GM12878 (cell line): ENCODE measurements at places on chromosomes 12 and 14. TPM values are rescaled to one million over a fixed set of nuclear protein-coding genes. Genes with fewer than 3 reads are reported as not detected.

TAS2R20 gene
- total RNA-seq, result 1.2 and 1.9 TPM in 2 replicates

SERPINA9 gene
- not detected in 2 replicates for total RNA-seq

RTN1 gene
- total RNA-seq, result 0.27 TPM in 1 of 2 replicates, not detected in the other

IAPP gene
- total RNA-seq, result not detected in 2 replicates

SERPINA5 gene
- 0.56 and 0.90 TPM in 2 replicates for total RNA-seq

PUS1 gene
- total RNA-seq, result 66.4 and 74.2 TPM in 2 replicates

- DNase-seq, result no peak
Measured at GRCh38 chr14:65413739-65414045, 1.2 kb downstream of the FUT8 start.

GRCh38 chr14:99561864-99562263, 42.1 kb downstream of the CCDC85C start:
- DNase-seq, result no peak

- DNase-seq, result no peak
Measured at GRCh38 chr14:38226366-38226765, 18.7 kb downstream of the SSTR1 start.

DNA sequence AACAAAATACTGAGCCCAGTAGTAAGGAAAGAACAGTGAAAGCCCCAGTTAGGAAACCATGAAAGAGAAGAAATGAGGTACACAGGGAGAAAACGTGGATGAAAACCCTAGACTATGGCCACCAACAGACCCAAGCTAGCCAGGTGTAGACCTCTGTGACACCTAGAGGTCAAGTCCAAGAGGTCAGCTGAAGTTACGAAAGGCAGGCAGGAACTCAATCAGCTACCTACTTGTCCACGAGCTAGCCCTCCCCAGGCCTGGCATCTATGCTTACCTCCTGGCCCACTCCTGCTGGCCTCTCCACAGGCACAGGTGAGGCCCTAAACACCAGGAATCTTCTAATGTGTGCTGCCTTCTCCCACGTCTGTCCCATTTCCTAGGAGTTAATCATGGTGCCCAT, 48.7 kb downstream of the DPF3 start:
- no peak for DNase-seq

DNA sequence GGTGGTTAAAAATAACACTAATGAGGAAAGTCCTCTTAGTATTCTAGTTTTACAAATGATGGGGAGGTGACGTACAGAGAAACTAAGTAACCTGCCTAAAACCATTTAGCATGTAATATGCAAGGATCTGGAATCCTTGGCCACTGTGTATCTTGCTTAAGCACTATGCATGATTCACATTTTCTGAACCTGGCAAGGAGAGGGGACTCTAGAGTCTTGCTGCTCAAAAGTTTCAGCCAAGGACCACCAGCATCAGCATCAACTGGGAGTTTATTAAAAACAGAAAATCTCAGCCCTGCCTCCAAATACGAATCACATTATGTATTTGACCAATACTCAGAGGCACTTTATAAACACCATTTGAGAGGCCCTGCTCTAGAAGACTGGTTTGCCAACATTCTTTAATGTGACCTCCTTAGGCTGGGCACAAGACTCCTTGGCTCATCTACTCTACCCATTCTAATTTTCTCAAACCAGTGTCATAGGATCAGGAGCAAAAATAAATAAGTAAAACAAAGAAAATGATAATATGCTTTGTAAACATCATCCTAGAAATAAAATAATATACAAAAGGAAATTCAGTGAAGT, 52.9 kb downstream of the ABCC9 start:
- DNase-seq, result no peak

- no peak for DNase-seq
Measured at GRCh38 chr12:59118356-59118755, 198.1 kb upstream of the LRIG3 start.

DNA sequence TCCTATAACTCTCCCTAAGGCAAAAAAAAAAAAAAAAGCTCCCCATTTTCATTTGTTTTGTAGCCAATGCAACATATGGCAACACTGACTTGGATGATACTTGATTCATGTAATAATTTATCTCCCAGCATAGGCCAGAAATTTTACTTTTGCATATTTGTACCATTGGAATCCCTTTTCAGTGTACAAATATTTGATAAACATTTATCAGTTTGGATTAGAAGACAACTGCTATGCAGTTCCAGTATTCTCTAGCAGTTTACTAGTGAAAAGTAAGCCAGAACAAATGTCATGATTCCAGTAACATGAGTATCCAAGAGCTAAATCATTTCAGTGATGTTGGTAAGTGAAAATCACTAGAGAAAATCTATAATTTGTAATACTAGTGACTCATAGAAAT, 392.3 kb downstream of the CCER1 start:
- DNase-seq, result no peak

- no peak for DNase-seq
Measured at GRCh38 chr12:13627536-13627935, 353.9 kb downstream of the GRIN2B start.

GRCh38 chr14:102966681-102967505, 44.4 kb downstream of the AMN start:
- no peak for DNase-seq

- DNase-seq, result no peak
Measured at GRCh38 chr14:103221781-103222358, 98.6 kb downstream of the TNFAIP2 start.

- DNase-seq, result no peak
Measured at GRCh38 chr14:104114421-104115130, 23.8 kb upstream of the KIF26A start.

- DNase-seq, result no peak
Measured at GRCh38 chr12:29167445-29167844, 18.4 kb downstream of the FAR2 start.

DNA sequence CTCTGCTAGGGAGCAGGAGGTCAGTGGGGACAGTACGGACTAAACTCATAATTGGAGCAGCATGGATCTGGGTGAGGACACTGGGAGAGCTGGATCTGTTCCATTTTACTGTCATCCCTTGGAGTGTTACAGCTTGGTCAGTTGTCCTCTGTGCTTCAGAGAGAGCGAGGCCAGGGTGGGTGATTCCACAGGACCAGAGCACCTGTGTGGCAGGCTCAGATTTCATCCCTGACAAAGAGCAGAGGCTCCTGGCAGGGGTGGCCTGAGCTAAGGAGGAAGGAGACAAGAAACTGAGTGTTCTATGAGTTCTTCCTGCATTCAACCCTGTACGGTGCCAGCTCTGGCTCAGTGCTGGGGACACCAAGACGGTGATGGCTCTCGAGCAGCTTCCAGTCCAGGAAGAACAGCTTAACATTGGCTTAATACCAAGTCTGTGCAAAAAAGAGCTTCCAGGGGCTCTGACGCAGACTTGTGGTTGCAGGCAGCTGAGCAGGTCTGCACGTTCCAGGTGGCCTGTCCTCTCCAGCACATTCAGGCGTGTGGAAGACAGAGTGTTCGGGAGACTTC, 8.4 kb upstream of the PGF start:
- DNase-seq, result no peak

- DNase-seq, result no peak
Measured at GRCh38 chr12:40752011-40752410, 59.8 kb downstream of the CNTN1 start.

DNA sequence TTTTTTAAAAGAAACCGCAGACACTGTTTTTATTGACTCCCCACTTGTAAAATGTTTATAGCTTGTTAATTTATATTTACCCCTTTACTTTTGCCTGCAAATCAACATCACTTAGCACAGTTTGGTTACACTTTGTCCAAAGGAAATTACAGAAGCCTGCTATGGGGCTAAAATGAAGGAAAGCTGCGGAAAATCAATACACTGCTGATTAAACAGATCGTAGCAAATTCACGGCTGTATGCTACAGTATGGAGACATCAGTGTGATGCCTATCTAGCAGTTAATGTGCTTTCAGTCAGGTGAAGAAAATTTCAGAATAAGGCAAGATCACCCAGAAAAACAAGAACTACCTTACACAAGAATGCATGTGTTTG, 110.0 kb downstream of the FOXG1 start:
- DNase-seq, result no peak

GRCh38 chr12:112606611-112607365, 184.8 kb upstream of the RPH3A start:
- DNase-seq, result no peak
